ENCODE measurements at places on chromosomes 4 and X.

GRCh38 chr4:16598597-16599206 lies 299.7 kb downstream of the LDB2 start:
- no peaks in the 10 kb centered on the region for H3K27me3 ChIP-seq
- H3K4me1 ChIP-seq: no peaks in the 10 kb centered on the region
- H3K36me3 ChIP-seq: no peaks in the 10 kb centered on the region
- no peak overlapping the region for H3K4me3 ChIP-seq
- no peak overlapping the region for H3K27ac ChIP-seq

GRCh38 chrX:120999413-120999812 lies 13.9 kb upstream of the CT47A1 start:
- DNase-seq: no peak
- no peaks in the 10 kb centered on the region for H3K4me1 ChIP-seq
- no peaks in the 10 kb centered on the region for H3K27me3 ChIP-seq

GRCh38 chr4:128787509-128788311 lies 21.8 kb upstream of the JADE1 start:
- H3K4me1 ChIP-seq: no peaks in the 10 kb centered on the region
- no peak overlapping the region for H3K27ac ChIP-seq
- no peaks in the 10 kb centered on the region for H3K27me3 ChIP-seq
- H3K36me3 ChIP-seq: no peaks in the 10 kb centered on the region

DNA sequence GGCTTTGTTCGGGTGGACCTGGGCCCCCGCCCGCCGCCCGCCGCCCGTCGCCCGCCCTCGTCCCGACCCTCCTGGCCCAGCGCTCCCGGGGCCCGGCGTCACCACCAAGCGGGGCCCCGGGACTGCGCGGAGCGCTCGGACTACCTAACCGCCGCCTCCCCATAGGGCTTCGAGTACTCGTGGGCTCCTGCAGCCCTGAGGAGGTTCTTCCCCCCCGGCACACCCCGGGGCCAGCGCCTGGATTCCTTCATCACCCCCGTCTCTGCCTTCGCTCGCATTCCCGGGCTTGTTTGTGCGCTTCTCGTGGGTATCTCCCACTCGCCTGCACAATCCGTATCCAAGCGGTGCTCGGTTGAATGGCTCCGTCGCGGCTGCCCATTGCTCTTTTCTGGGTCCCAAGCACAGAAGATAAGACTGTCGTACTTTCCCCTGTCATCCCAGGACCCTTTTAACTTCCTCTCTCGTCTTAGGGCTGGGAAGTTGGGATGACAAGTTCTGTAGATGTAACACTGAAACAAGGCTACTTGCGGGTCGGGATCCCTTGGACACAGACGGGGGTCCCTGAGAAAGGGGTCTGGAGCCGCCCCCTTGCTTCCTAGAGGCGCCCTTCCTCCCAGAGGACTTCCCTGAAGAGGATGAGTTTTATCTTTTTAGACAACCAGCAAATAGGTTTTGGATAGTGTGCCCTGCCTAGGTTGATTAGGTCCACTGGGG lies 565 bp downstream of the MOB1B start:
- peak overlapping the region; percentile 79 for H3K4me3 ChIP-seq
- peak overlapping the region; percentile 85 for H3K27ac ChIP-seq
- no peaks in the 10 kb centered on the region for H3K36me3 ChIP-seq
- H3K4me1 ChIP-seq: no peaks in the 10 kb centered on the region
- DNase-seq: no peak
- no peaks in the 10 kb centered on the region for H3K27me3 ChIP-seq

GRCh38 chr4:1532549-1533395 lies 126.5 kb upstream of the NKX1-1 start:
- no peak overlapping the region for H3K27ac ChIP-seq
- H3K4me1 ChIP-seq: no peaks in the 10 kb centered on the region
- no peak for DNase-seq
- no peak overlapping the region for H3K4me3 ChIP-seq
- no peaks in the 10 kb centered on the region for H3K36me3 ChIP-seq
- H3K27me3 ChIP-seq: no peaks in the 10 kb centered on the region

- H3K27me3 ChIP-seq: no peaks in the 10 kb centered on the region
- H3K36me3 ChIP-seq: no peaks in the 10 kb centered on the region
- H3K4me3 ChIP-seq: peak within 1 kb of the TSS; percentile 81
- peaks cover 21% of the 10 kb centered on the region for H3K4me1 ChIP-seq
- peak within 1 kb of the TSS; percentile 87 for H3K27ac ChIP-seq
Measured at GRCh38 chr4:74157561-74158465, at the start of gene MTHFD2L. TSS of gene MTHFD2L (plus strand) at chr4:74158118. CDS start at chr4:74158139, 21 bp downstream.

- DNase-seq: no peak
- peaks cover 20% of the 10 kb centered on the region for H3K4me1 ChIP-seq
- no peaks in the 10 kb centered on the region for H3K27me3 ChIP-seq
- no peaks in the 10 kb centered on the region for H3K36me3 ChIP-seq
- no peak overlapping the region for H3K27ac ChIP-seq
Measured at GRCh38 chrX:118536687-118537461, 41.3 kb downstream of the DOCK11 start.

DNA sequence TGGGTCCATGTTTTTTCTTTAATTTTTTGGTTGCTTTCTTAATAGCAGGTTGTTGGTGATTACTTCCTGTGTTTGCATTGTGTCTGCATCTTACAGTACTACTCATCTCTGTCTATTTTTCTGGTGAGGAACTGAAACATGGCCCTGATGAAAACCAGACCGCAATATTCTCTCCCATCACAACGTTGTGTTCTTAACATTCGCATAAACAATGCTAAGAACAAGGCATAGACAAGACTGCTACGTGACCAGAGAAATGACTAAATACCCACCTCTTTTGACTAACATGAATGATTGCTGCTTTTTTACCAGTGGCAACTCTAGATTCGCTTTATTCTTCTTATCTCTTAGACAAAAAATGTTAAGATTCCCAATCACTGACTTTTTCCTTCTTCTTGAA lies 179.1 kb downstream of the GC start:
- no peaks in the 10 kb centered on the region for H3K27me3 ChIP-seq
- no peak for DNase-seq
- H3K4me3 ChIP-seq: no peak overlapping the region
- no peaks in the 10 kb centered on the region for H3K4me1 ChIP-seq

DNA sequence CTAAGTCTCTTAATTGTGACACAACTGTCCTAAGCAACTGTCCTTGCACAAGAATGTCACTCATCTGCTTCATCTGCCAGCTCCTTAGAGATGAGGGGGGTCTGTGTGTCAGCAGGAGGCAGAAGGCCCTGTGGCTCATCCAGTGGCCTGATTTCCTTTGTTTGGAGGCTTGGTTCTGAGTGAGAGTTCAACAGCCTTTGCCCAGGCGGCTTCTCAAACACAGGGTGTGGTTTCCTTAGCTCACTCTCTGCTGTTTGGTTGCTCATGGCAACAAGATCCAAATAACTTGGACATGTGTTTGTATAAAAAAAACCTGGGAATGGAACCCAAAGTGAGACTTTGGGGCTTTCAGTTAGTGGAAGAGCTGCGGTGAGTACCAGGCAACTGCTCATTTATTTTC lies 46.6 kb downstream of the MAP7D3 start:
- peak overlapping the region; percentile 82 for H3K27ac ChIP-seq
- DNase-seq: peak; percentile 25
- H3K4me1 ChIP-seq: peaks cover 88% of the 10 kb centered on the region

- no peaks in the 10 kb centered on the region for H3K36me3 ChIP-seq
- H3K4me1 ChIP-seq: no peaks in the 10 kb centered on the region
- H3K27me3 ChIP-seq: no peaks in the 10 kb centered on the region
- DNase-seq: no peak
- H3K4me3 ChIP-seq: no peak overlapping the region
Measured at GRCh38 chrX:141214196-141214595, 28.1 kb downstream of the SPANXC start.

- H3K4me1 ChIP-seq: no peaks in the 10 kb centered on the region
- no peak overlapping the region for H3K27ac ChIP-seq
- H3K4me3 ChIP-seq: peak overlapping the region; percentile 50
- H3K36me3 ChIP-seq: no peaks in the 10 kb centered on the region
- H3K27me3 ChIP-seq: no peaks in the 10 kb centered on the region
Measured at GRCh38 chr4:62709618-62710252, 1509.6 kb downstream of the ADGRL3 start.

DNA sequence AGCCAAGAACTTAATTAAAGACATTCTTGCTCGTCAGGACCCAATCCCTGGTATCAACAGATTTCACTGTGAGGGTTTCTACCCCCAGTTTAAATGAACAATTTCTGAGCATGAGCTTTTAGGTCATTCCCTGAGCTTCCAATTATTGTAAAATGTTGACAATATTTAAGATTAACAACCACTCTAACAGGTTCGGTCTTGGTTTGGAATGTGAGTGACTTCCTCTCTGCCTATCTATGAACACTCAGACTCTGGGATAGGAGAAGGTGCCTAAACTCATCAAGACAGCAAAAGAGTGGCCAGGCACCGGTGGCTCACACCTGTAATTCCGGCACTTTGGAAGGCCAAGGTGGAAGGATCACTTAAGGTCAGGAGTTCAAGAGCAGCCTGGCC lies 82.9 kb upstream of the TMEM150C start:
- no peaks in the 10 kb centered on the region for H3K36me3 ChIP-seq
- H3K4me1 ChIP-seq: no peaks in the 10 kb centered on the region
- no peaks in the 10 kb centered on the region for H3K27me3 ChIP-seq
- no peak overlapping the region for H3K4me3 ChIP-seq

GRCh38 chr4:2103843-2104547 lies 44.9 kb downstream of the NAT8L start:
- DNase-seq: no peak
- H3K4me3 ChIP-seq: no peak overlapping the region
- H3K27ac ChIP-seq: no peak overlapping the region
- no peaks in the 10 kb centered on the region for H3K27me3 ChIP-seq

DNA sequence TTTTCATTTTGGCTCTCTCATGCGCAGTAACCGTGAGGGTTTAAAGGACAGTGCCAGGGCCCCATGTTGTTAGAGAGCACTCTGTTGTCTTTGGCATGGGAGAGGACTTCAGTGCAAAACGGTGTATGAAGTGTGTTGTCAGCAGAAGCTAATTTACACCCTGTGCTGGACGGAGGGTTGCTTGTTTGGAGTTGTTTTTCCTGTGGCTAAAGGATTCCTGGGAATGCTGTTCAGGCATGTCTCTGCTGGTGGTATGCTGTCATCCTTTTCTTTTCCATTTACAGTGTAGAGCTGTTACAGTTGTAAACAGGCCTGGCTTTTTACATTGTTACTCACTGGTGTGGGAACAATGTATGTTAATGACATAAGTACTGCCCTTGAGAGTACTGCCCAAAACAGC lies 206.3 kb downstream of the CBR4 start:
- H3K27ac ChIP-seq: peak overlapping the region; percentile 4
- DNase-seq: no peak
- no peaks in the 10 kb centered on the region for H3K36me3 ChIP-seq
- H3K27me3 ChIP-seq: no peaks in the 10 kb centered on the region
- H3K4me3 ChIP-seq: peak overlapping the region; percentile 48
- peaks cover 13% of the 10 kb centered on the region for H3K4me1 ChIP-seq

GRCh38 chrX:105882581-105883275 lies 60.4 kb downstream of the NRK start:
- H3K36me3 ChIP-seq: no peaks in the 10 kb centered on the region
- H3K4me3 ChIP-seq: no peak overlapping the region
- H3K27me3 ChIP-seq: no peaks in the 10 kb centered on the region
- H3K4me1 ChIP-seq: no peaks in the 10 kb centered on the region
- no peak overlapping the region for H3K27ac ChIP-seq

- H3K4me3 ChIP-seq: no peak overlapping the region
- no peaks in the 10 kb centered on the region for H3K4me1 ChIP-seq
- H3K36me3 ChIP-seq: no peaks in the 10 kb centered on the region
Measured at GRCh38 chr4:78033861-78034260, 23.3 kb upstream of the FRAS1 start.

GRCh38 chr4:154135576-154135975 lies 346.7 kb upstream of the SFRP2 start:
- H3K4me3 ChIP-seq: no peak overlapping the region
- H3K36me3 ChIP-seq: no peaks in the 10 kb centered on the region
- no peak for DNase-seq
- no peaks in the 10 kb centered on the region for H3K27me3 ChIP-seq
- H3K27ac ChIP-seq: no peak overlapping the region

DNA sequence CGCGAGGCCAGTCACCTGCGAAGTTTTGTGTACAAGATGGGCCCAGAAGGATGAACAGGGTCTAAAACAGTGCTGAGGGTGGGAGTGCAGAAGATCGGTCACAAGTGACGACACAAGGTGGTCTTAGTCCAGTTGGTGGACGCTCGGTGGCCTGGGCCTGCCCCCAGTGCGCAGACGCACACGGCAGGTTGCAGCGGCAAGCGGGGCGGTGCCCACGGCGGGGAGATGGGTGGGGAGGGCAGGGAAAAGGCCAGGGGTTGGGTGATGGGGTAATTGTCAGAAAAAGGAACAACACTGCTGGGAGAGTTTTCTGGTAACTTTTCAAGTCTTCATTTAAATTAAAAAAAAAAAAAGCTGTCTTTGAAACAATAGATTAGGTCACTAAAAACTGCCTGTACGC lies 1.0 kb upstream of the PRDX4 start:
- no peaks in the 10 kb centered on the region for H3K27me3 ChIP-seq
- no peaks in the 10 kb centered on the region for H3K4me1 ChIP-seq
- H3K27ac ChIP-seq: no peak overlapping the region
- no peaks in the 10 kb centered on the region for H3K36me3 ChIP-seq
- no peak overlapping the region for H3K4me3 ChIP-seq

GRCh38 chr4:140726776-140727500 lies 29.2 kb downstream of the TBC1D9 start:
- no peaks in the 10 kb centered on the region for H3K27me3 ChIP-seq
- DNase-seq: no peak
- no peaks in the 10 kb centered on the region for H3K36me3 ChIP-seq
- H3K4me3 ChIP-seq: no peak overlapping the region
- no peak overlapping the region for H3K27ac ChIP-seq
- H3K4me1 ChIP-seq: peaks cover 18% of the 10 kb centered on the region

DNA sequence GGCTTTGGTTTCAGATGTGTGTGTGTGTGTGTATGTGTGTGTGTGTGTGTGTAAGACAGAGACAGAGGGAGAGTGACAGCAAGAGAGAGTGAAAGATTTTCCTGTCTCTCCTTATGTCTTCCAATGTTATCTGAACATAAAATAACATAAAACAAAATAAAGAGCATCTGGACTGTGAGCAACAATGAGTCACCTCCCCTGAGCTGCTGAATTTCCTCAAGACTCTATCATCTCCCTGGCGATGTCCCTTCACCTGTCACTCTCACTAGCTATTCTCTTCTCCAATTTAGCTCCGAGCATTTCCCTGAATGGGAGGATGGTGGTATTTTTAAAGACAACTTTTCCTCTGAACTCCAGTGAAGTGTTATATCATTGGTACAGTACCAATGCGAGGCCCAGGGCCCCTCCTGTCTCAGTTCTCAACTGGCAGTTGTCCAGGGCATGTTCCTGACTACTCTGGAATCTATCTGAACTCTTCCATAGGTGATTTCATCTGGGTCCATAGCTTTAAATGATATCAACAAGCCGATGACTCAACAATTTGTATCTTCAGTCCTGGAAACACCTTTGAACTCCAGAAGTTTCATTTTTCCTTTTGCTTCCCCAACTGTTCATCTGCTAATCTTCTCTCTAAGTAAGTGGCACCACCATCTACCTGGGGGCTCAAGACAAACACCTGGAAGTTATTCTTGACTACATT lies 195.0 kb upstream of the CLNK start:
- no peak overlapping the region for H3K4me3 ChIP-seq
- no peak overlapping the region for H3K27ac ChIP-seq
- no peaks in the 10 kb centered on the region for H3K27me3 ChIP-seq

All from thoracic aorta (tissue), 2 donors.